ENCODE measurements at places on chromosomes 1 and 21.

GRCh38 chr21:17454315-17455027, 58.4 kb upstream of the CXADR start:
- peak; percentile 82 for DNase-seq

- DNase-seq: peak; percentile 63
These were observed 32.9 kb downstream of the DUSP10 start for GRCh38 chr1:221708987-221709386.

DNA sequence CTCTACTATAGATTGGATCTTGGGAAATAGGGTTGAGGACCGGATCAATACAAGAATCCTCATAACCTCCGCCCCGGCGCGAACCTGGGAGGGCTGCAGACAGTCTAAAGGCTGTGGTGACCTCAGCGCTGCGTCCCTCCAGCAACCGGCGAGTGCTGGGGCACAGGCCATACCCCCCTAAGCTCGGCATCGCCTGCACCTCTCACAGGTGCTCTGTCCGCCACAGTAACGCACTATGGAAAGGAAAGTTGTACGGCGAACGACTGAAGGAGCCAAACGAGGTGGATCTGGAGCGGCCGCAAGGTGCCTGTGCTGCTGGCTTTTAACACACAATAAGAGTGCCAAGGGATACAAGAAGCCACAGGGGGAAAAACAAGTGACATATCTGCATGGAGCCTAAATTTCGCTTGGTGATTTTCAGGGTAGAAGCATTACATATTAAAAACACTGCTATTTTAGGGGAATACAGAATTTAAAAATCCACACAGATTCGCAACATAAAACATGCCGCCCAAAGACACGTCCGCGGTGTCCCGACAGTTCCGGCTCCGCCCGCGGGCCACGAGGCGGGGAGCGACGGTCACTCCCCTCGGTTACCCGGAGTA, 1.4 kb upstream of the RBM15 start:
- peak; percentile 49 for DNase-seq

GRCh38 chr1:212355230-212355969, 59.3 kb downstream of the PACC1 start:
- peak; percentile 39 for DNase-seq

GRCh38 chr1:8107897-8108296, 81.8 kb upstream of the ERRFI1 start:
- DNase-seq: no peak

DNA sequence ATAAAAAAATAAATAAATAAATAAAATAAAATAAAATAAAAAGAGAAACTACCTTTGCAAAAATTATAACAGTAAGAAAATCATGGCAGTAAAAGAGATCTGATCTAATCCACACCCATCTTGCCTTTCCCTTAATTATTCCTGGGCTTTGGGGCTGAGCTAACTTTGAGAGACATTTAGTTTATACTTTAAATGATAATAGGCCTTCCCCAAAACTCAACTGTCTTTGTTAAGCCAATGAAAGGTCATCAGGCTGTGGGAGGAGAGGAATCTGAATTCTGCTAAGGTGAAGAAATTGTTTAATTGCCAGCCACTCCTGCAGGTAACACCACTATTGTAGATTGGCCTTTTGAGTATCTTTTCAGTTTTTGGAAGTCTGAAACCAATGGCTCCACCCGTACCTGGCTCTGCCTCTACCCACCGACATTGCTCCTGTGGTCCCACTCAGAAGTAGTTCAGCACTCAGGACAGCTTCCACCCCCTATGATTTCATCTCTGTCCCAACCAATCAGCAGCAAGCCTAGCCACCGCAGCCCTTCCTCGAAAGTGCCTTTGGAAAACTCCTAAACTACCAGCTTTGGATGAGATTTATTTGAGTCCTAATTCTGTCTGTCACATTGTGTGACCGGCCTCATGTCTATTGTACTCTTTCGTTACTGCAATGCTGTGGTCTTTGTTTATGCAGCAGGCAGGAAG, 23.0 kb upstream of the PNRC2 start:
- peak; percentile 36 for DNase-seq

DNA sequence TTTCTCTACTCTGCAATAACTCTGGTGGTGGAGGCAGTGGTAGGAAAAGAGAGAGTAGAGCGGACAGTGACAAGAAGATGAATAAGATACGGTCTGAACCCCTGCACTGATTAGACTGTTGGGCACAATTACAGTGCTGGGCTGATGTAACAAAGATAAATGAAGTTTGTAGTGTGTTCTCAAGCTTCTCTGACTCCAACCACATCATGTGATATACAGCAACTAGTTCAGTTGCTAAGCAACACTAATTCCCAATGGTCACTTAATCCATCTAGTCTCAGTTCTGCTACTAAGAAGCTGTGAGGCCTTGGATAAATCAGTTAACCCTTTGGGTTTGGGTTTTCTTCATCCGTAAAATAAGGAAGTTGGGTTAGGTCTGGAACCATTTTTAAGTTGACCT, 17.3 kb downstream of the DDR2 start:
- no peak for DNase-seq

DNA sequence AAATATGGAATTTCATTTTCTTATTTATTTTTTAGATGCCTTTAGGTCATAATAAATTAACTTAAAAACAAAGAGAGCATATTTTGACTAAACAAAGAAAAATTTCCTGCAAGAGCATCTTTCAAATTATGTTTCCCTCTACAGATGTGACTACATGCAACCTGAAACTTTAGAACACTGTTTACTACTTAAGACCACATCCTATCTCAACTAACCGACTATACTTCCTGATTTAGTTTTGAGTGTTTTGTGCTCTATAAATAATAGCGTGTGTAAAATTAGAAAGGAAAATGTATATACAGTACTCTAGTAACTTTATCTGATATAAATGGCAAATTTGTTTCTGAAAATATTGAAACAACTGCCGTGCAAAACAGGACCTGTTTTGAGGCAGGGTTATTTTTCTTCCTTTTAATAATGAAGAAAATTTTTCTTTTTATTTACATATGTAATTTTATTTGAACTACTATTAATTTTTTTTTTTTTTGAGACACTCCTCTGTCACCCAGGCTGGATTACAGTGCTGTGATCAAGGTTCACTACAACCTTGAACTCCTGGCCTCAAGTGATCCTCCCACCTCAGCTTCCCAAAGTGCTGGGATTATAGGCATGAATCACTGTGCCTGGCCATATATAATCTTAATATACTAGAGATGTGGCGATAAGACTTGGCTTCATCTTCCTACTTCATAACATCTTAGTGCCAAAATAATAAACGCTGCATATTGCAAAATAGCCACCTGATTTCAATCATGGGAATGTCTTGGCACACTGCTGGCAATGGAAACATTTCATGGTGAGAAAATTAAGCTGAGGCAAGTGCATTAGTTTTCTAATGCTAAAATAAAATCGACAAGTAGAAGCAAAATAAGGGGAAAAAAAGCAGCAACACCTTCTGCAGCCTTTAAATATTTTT, 12.3 kb downstream of the ZRANB2 start:
- DNase-seq: no peak

DNA sequence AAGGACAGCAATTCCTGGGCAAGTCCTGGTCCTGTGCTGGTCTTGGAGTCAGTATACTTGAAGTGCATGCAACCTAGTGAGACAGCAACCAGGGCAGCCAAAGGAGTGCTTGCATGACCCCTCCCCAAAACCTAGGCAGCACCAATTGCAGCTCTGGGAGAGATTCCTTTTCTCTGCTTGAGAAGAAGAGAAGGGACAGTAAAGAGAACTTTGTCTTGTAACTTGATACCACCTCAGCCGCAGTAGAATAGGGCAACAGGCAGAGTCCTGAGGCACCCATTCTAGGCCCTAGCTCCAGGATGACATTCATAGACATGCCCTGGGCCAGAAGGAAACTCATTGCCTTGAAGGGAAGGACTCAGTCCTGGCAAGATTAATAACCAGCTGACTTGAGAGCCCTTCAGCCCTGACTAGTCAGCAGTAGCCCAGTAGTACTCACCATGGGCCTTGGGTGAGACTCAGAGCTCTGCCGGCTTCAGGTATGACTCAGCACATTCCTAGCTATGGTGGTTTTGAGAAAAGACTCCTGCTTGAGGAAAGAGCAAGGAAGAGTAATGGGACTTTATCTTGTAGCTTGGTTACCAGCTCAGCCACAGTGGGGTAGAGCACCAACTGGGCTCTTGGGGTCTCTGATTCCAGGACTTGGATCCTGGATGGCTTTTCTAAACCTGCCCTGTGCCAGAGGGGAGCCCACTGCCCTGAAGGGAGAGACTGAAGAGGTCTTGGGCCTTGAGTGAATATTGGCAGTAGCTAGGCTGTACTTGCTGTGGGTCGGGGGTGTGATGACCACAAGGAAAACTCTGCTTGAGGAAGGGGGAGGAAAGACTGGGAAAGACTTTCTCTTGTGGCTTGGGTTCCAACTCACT, 51.7 kb upstream of the ACADM start:
- peak; percentile 90 for DNase-seq

DNA sequence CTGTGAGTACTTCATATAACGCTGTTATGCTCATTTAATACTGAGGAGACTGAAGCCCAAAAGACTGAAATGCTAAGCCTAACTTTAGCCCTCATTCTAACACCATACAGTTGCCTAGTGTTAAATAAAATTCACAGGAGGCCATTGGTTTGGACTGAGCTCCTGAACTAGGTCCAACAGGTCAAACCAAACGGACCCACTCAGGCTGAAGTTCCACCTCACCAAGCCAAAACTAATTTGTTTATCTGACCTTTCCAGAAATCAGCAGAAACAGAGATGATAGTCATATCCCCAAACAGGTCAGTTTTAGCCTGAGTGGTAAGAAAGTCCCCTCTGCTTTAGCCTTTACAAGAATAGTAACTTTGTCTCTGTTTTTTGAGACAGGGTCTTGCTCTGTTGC, 311.3 kb upstream of the ZP4 start:
- no peak for DNase-seq

DNA sequence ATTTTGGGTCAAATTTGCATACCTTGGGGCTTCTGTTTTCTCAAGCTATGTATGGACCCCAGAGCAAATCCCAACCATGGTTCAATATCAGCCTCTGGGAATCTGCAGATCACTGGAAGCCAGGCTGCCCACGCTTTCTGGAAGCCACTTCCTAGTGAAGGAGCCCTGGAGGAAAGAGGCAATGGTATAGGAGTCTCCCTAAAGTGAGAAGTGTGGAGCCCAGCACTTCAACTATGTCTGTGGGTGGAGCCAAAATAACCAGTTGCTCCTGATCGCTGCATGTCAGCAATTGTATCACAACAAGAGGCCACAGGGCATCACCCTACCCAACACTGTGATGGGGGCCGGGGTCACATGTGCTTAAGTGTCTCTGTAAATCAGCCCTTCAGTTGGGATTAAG, 26.9 kb downstream of the ETS2 start:
- DNase-seq: no peak

GRCh38 chr1:2358651-2359640, 32.4 kb downstream of the MORN1 start:
- DNase-seq: no peak

DNA sequence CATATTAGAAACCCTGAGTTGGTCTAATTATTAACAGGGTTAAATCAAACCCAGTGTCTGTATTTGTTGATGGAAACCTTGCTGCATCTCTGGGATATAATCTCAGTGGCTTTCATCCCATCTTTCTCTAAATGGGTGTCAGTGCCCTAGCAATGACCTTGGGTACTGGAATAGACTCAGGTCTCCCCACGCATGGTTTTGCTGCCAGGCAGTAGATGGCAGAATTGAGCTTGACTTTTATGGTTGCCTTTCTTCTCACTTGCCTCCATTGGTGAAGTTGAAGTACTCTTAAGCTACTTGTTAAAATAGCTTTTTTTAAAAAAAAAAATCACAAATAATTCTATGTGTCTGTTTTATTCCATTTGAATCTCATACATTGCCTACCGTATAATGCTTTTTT, 81.8 kb upstream of the HMCN1 start:
- DNase-seq: no peak

GRCh38 chr21:31707499-31707898, 24.4 kb downstream of the SCAF4 start:
- DNase-seq: no peak
